ENCODE measurements at places on chromosomes 7 and 10.
A peak's percentile ranks its signal among the peaks of the same experiment; 100 is the strongest.

- no peak for DNase-seq
These were observed 1.4 kb downstream of the FGFBP3 start for GRCh38 chr10:91907914-91908336.

- DNase-seq: no peak
These were observed 17.3 kb upstream of the CSGALNACT2 start for GRCh38 chr10:43120929-43121314.

DNA sequence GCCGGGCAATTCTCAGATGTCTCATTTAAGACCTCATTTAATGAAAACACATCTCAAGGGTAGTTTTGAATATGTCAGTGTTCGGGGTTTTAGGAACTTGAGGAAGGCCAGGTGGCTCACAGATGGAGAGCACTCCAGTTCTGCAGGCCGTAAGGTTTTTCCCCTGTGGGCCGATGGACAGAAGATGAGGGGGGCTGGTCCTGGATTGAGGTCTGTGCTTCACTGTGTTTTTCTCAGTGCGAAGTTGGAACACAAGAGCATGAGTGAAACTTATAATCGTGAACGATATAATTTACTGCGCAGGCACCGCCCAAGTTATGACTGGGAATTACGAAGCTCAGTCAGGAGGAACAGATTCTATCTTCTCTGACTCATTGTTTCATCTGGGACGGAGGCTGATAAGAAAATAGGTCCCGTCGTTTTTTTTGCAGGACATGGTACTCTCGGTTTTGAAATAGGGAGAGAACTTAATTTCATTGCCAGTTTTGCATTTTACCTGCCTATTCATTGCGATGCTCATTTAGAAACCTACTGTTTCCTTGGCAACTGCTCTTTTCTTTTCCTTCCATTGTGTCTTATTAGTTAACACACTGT, 591.0 kb upstream of the PFKP start:
- no peak for DNase-seq

- no peak for DNase-seq
These were observed 174.2 kb upstream of the NPVF start for GRCh38 chr7:25402532-25402931.

DNA sequence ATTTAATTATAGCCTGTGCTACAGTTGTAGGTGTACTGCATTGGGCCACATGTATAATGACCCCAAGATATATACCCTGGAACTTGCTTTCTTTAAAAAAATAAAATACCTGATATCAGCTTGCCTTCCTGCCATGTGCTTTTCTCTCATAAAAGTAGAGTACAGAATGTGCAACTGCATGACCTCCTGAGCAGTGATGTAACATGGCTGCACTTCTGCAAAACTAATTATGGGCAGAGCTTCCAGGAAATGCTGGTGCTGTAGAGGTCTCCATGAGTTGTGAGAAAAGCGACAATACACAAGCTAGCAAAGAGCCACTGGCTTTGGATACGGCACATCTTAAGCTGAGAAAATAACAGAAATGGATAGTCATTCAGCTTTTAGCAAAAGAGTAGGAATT, 6.5 kb upstream of the ERLIN1 start:
- DNase-seq: no peak

DNA sequence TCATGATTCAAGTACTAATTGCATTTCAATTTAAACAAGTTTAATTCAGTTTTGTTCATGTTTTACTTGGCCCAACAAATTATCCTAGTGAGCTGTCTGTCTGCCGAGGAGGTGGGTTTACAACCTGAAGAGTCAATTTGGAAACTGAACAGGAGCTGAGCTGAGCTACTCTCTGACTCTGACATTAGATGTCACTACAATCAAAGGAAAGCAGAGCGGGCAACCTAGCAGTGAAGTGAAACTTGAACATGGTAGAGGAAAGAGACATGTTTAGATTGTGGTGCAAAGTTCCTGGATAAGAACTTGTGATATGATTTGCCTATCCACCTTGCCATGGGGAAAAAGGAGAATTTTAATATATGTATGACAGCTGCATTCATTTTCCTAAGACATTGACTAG, 9.6 kb upstream of the AGR3 start:
- peak; percentile 58 for DNase-seq

DNA sequence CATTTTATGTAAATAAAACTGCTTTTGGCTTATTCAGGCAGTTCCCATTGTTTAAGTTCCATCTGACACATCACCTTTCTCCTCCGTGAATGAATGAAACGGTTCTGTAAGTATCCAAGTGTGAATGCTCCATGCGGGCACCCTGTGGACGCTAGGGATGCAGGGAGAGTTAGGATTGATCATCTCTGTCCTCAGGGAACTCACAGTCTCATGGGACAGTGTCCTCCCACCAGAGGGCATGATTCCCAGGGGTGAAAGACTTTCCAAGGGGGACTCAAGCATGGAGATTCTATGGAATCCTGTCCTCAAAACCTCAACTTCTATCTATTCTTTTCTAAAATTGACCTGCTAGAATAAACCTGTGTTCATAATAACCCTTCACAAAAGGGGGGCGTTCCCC, 98.8 kb downstream of the HECW1 start:
- DNase-seq: no peak

DNA sequence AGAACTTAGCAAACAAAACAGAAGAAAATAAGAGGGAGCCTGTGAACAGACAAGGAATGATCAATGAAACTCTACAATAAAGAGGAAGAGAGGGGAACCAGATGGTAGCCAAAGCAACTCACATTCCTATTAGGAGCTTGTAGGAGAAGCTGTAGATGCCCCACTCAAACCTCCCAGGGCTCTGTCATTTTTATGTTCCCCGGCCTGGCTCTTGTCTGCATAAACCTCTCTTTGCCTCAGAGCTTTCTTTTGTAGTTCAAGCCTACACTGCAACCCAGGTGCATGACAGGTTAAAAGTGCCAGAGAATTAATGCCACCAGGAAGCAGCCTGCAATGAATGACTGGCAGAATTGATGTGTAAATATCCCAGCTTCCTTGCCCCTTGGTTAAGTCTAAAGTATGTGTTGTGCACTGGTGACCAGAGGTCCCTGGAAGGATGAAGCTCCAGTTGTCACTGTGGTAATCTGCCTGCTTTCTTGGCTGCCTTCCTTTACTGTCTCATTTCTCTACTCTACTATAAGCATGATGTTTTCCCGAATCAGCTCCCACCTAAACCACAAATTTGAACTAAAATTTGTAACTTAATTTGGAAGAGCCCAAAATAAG, 40.4 kb downstream of the HDAC9 start:
- no peak for DNase-seq

- DNase-seq: no peak
These were observed 127.8 kb upstream of the NPSR1 start for GRCh38 chr7:34530259-34530658.

Measured in NCI-H2081 treated with DMSO at 0.1 percent for 48 hours (cell line).